ENCODE measurements at places on chromosomes 5 and 9. TPM values are rescaled to one million over a fixed set of nuclear protein-coding genes. Genes with fewer than 3 reads are reported as not detected.

GRCh38 chr9:133684121-133684935 is 48.2 kb downstream of the DBH start:
- H3K27me3 ChIP-seq, result no peaks in the 10 kb centered on the region
- H3K4me3 ChIP-seq, result peak overlapping the region; percentile 55
- no peaks in the 10 kb centered on the region for H3K36me3 ChIP-seq

DNA sequence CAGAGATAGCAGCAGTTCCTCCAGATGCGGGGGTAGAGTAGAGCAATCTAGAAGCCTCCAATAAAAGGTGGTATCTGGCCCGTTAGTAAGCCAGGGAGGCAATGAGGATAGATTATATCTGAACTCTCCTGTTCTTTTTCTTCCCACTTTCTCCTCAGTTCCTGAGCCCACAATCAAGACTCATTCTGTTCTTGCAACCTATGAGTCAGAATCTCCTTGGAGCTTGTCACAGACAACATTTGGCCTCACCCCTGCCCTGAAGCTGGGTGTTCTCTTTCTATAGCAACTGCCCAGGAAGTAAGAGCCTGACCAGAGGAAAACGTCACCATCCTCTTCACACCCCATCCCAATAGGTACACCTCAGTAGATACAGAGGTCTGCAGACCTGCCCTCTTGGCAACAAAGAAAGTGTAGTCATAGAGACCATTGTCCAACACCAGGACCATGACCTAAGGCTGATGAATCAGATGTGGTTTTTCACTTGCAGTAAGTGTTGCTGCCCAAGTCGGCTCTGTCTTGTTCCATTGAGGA is 76.3 kb upstream of the PCA3 start:
- H3K4me3 ChIP-seq, result no peak overlapping the region
- no peaks in the 10 kb centered on the region for H3K36me3 ChIP-seq
- H3K27ac ChIP-seq, result no peak overlapping the region
- H3K27me3 ChIP-seq, result peaks cover 40% of the 10 kb centered on the region

DNA sequence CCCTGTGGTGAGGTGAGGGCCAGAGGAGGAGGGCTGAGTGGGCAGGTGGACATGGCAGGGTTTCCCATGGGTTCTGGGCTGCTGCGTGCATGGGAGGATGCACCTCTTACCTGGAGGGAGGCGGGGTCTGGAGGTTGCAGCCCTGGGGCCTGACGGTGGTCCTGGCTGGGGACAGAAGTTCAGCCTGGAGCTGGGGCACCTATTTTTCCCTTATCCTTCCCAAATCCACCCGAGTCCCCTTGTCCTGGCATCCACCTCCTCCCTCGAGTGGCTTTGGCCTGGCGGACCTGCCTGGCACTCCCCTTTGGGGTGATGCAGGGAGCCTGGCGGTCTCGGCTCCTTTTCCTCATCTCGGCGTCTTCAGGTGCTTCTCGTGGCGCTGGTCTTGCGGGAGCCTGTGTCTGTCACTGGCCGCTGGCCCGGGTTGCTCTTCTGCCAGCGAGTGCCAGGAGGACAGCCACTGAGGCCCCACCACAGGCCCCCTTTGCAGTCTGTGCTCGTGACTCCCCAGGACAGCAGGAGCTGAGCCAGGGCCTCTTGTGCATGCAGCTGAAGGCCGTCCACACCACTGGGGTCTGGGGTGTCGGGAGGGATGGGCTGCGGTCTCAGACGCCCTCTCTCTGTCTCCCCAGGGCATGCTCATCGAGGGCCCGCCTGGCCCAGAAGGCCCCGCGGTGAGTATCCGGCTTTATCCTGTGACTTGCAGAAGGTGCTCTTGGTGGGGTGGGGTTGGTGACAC is 96.4 kb downstream of the COL5A1 start:
- H3K27ac ChIP-seq, result no peak overlapping the region
- H3K27me3 ChIP-seq, result no peaks in the 10 kb centered on the region
- no peaks in the 10 kb centered on the region for H3K36me3 ChIP-seq
- H3K4me1 ChIP-seq, result no peaks in the 10 kb centered on the region
- no peak overlapping the region for H3K4me3 ChIP-seq

DNA sequence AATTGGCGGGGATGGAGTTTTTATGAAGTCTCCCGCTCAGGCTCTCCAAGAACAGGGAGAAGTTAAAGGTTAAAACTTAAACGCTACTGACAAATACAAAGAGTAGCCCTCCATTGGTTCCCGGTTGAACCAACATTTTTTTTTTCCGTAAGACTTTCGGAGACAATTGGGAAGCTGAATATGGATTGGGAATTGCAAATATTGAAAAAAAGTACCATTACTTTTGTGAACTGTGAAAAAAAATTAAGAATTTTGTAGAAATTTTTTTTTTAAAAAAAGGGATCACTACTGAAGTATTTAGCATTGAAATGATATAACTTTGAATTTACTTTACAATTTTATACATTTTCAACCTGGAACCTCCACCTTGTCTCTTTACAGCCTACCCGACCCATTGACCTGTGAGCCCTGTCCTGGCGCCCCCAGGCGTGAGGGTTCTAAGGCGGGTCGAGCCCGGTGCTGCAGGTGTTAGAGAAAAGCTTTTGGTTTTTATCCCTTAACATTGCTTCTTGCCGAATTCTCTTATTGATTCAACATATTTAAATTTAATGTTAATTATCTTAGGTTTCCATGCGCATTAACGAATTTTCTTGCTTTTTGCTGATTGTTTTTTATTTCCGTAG is 448 bp upstream of the ZNF782 start:
- H3K36me3 ChIP-seq, result peaks cover 19% of the 10 kb centered on the region
- H3K4me3 ChIP-seq, result peak overlapping the region; percentile 98
- peak overlapping the region; percentile 97 for H3K27ac ChIP-seq
- peaks cover 31% of the 10 kb centered on the region for H3K4me1 ChIP-seq
- H3K27me3 ChIP-seq, result peaks cover 23% of the 10 kb centered on the region
- DNase-seq, result no peak

CD180 gene
- 0.07 TPM for total RNA-seq

PFN3 gene
- not detected for total RNA-seq

FAM78A gene
- 80.0 TPM for total RNA-seq
